ENCODE measurements at places on chromosomes 2 and 18. TPM values are rescaled to one million over a fixed set of nuclear protein-coding genes. Genes with fewer than 3 reads are reported as not detected.

DNA sequence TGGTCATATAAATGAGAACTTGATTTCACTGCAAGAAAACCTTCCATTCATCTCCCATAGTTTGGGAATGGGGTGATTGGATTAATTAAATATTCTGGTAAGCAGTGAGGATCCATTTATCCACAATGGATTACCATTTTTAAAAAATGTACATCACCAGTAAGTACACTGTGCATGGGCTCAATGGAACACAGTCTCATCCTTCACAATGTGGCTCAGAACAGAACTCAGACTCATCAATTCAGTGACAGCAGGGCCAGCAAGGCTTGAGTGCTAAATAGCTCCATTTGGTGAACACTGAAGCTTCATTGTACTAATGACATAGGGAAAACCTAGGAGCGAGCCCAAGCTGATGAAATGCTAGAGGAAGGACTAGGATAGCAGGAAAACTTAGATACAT, 223.8 kb downstream of the CMPK2 start:
- no peaks in the 10 kb centered on the region for H3K36me3 ChIP-seq
- peaks cover 28% of the 10 kb centered on the region for H3K27me3 ChIP-seq
- no peaks in the 10 kb centered on the region for H3K4me1 ChIP-seq
- no peak overlapping the region for H3K27ac ChIP-seq

- H3K4me3 ChIP-seq, result no peak overlapping the region
- H3K4me1 ChIP-seq, result no peaks in the 10 kb centered on the region
- no peaks in the 10 kb centered on the region for H3K36me3 ChIP-seq
- no peaks in the 10 kb centered on the region for H3K27me3 ChIP-seq
Measured at GRCh38 chr2:48808311-48808710, 52.8 kb upstream of the LHCGR start.

DNA sequence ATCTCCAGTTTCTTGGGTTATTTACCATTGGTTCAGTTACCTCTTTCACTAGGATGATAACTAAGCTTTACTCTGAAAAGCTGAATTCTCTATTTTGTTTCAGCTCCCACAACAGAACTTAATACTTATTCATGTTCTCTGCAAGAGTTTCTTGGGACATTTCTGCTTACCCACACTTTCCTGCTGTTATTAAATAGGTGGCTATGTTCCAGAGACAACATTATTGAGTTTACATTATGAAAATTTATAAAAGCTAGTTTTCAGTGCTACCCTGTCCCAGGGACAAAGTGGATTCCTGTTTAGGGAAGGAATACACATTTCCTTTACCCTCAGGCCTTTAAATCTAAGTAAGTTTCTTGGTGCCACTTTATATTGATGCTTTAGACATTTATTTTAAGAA, 7.0 kb upstream of the GPD2 start:
- H3K4me3 ChIP-seq, result no peak overlapping the region
- DNase-seq, result no peak
- no peaks in the 10 kb centered on the region for H3K27me3 ChIP-seq
- no peak overlapping the region for H3K27ac ChIP-seq

DNA sequence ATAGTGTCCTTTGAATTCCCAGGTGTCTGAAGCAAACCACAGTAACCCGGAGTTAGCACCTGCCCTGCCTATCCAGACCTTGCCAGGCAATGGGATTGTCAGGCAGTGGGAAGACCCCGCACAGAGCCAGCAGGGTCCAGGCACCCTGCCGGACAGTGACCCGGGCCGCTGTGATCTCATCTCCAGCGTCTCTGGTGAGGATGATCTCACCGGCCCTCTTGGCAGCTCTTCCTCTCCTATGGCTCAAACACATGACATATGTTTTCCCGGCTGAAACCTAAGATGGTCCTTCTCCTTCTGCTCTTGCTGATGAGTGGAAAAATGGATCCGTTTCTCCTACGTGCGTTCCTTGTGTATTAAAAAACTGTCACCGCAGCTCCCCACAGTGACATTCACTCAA, 75.1 kb downstream of the ACOXL start:
- H3K4me3 ChIP-seq, result no peak overlapping the region
- peaks cover 6% of the 10 kb centered on the region for H3K27me3 ChIP-seq
- no peak overlapping the region for H3K27ac ChIP-seq

The VWC2L gene
- total RNA-seq, result not detected

The GREB1L gene
- 12.3 TPM for total RNA-seq

The POTEI gene
- not detected for total RNA-seq

The COLEC11 gene
- 4.9 TPM for total RNA-seq

The CNRIP1 gene
- total RNA-seq, result 8.0 TPM

Measured in left ventricle myocardium inferior (tissue), 1 donor.